Femur (tissue), 1 donor: ENCODE measurements at places on chromosomes 2 and 18.

- DNase-seq, result no peak
Measured at GRCh38 chr2:120531863-120532600, 186.1 kb downstream of the INHBB start.

DNA sequence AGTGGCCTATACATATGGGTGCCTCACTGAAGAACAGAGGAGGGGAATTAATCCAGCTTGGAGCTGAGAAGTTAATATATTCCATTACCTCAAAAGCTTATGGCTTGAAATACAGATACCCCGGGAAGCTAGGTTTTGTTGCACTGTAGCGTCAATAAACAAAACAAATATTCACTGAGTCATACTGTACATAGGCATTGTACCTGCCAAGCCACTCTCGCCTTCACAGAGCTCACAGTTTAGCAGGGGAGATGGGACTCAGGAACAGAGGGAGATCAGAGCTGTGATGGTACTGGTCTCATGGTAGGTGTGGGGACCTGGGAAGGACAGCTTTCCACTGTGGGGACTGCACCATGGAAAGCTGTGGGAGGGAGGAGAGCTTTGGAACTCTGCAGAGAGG, 111.2 kb upstream of the ST6GAL2 start:
- DNase-seq, result no peak

DNA sequence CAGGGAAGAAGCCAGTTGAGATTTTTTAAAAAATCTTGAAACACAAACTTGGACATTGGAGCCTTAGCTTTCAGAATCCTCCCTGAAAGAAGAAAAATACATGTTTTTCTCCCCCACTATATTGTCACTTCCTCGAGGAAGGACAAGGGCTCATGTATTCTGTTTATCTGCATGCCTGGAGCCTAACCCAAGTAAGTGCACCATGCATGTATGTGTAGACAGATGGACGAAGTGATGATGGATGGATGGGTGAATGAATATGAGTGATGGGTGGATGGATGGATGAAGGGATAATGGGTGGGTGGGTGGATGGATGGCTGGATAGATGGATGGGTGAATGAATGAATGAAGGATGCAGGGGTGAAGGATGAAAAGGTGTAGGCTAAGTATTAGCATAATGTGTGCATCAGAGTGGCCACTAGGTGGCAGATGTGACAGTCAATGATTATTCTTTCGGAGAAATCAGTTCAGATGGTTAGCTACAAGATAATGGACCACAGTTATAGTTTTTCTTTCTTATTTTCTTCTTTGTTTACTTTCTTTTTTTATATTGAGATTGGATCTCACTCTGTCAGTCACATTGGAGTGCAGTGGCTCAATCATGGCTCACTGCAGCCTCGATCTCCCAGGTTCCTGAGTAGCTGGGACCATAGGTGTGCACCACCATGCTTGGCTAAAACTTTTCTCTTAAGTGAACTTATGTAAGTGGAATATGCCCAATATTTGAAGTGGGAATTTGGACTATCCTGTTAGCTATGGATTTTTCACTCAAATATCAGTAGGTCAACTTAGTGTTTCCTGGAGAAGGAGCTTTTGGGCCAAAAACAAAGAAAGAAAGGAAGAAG, 18.5 kb upstream of the CCDC93 start:
- peak; percentile 27 for DNase-seq

- no peak for DNase-seq
Measured at GRCh38 chr2:237721458-237721857, 77.1 kb upstream of the RBM44 start.

- DNase-seq, result no peak
Measured at GRCh38 chr18:32072321-32072720, 19.4 kb upstream of the RNF138 start.
